ENCODE measurements at places on chromosomes 12 and 14. TPM values are rescaled to one million over a fixed set of nuclear protein-coding genes. Genes with fewer than 3 reads are reported as not detected.

The CNTN1 gene
- total RNA-seq, result not detected

The TMPRSS12 gene
- not detected for total RNA-seq

The SERPINA10 gene
- total RNA-seq, result not detected

The C12orf56 gene
- not detected for total RNA-seq

The KERA gene
- not detected for total RNA-seq

The SERPINA4 gene
- not detected for total RNA-seq

The CRY1 gene
- total RNA-seq, result 36.6 TPM

The SERPINA3 gene
- total RNA-seq, result not detected

The PRB4 gene
- not detected for total RNA-seq

The CD69 gene
- total RNA-seq, result 67.1 TPM

The RHEBL1 gene
- total RNA-seq, result 10.2 TPM

The KRT75 gene
- not detected for total RNA-seq

The AMHR2 gene
- not detected for total RNA-seq

The TAS2R7 gene
- not detected for total RNA-seq

The SLC6A15 gene
- not detected for total RNA-seq

The FGF23 gene
- total RNA-seq, result not detected

The NANOG gene
- not detected for total RNA-seq

The CAPZA3 gene
- total RNA-seq, result not detected

Measured in CD8-positive, alpha-beta memory T cell (primary cell).